Lower leg skin (tissue), 4 donors: ENCODE measurements at places on chromosomes 1 and 21. TPM values are rescaled to one million over a fixed set of nuclear protein-coding genes. Genes with fewer than 3 reads are reported as not detected.

The OBSCN gene
- 39.2 TPM for total RNA-seq

The LRRC3 gene
- 3.3 TPM for total RNA-seq

The PLA2G2C gene
- not detected for total RNA-seq

The GPR89B gene
- total RNA-seq: 14.0 TPM

The PLA2G2A gene
- total RNA-seq: 6.9 TPM

The BPNT1 gene
- 14.4 TPM for total RNA-seq

The DPT gene
- total RNA-seq: 6.4 TPM

DNA sequence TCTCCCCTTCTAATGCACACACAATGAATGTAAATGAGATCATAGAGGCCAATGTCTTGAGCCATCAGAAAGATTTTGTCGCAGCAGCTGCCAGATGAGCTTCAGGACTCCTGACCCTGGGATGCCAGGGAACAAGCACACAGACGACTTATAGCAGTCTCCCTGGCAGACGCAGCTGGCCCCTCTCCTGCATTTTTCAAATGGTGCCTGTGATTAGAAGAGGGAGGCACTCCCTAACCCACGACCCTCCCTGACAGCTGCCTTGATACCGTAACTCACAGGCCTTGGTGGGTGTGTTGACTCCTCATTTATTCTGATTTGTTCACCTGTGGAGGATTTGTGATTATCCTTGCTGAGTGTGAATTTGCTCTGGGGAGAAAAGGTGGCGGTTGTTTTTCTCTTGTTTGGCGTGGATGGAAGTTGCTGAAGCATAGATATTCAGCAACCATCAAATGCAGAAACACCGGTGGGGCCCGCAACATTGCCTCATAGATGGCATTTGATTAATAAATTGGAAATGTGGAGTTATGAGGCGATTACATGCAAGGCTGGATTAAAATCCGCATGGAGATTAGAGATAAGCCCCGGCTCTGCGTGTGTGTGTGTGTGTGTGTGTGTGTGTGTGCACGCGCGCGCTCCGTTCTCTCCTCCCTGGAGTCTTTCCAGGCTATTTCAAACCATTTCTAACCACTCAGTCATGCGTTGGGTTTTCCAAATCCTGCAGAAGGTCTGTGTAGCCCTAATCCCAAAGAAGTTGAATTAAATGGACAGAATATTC, 2.1 kb upstream of the RD3 start:
- no peak for DNase-seq

GRCh38 chr1:167165948-167166689, 54.6 kb upstream of the POU2F1 start:
- DNase-seq: no peak

DNA sequence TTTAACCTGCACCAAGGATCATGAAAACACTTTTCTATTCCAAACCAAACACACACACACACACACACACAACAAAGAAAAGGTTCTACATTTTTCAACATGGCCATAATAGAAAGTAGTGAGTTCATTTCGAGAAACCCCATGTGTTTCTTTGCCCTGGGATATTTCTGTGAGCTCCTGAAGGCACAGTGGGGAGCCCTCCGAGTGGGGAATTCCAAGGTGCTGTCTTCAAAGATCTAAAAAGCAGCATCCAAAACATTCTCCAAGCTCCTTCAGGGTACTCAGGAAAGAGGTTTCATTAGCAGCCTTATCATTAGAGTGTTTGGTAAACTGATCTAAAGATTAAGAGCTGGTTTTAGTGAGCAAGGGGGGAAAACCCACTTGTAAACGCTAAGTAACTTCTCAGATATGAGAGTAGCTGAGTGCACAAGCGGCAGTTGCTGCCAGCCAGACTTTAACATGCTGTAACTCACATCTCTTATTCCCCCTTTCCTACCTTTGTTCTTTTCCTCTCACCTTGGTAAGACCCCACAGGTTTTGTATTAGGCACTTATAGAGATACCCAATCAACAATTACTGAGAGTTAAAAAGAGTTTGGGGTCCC, 38.3 kb downstream of the ZC3H11B start:
- no peak for DNase-seq

- DNase-seq: no peak
Measured at GRCh38 chr1:67576474-67576873, 108.5 kb upstream of the GADD45A start.

- no peak for DNase-seq
Measured at GRCh38 chr1:78322928-78323680, 167.7 kb upstream of the PTGFR start.
